ENCODE measurements at places on chromosomes 7 and 10.
A peak's percentile ranks its signal among the peaks of the same experiment; 100 is the strongest.

GRCh38 chr10:11131112-11131639, 113.5 kb downstream of the CELF2 start:
- no peak for DNase-seq

DNA sequence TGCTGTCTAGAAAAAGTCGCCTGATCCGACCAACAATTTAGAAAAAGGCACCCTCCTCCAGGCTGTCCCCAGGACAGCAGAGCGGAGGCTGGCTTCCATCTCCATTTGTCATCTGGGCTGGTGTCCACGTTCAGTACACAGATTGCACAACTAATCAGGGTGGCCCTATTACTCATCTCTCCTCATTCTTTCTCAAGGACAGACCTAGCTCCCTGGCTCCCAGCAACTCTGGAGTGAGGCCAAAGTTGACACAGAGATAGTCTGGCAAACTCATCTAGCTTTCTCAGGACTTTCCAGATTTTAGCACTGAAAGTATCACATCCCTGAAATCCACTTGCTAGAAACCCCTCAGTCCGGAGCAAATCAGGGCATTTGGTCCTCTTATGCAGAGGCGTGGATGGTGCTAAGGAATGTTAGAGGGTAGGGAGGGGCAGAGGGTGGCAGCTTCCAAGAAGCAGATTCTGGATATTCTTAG, 75.1 kb downstream of the DNAH11 start:
- DNase-seq, result peak; percentile 76

GRCh38 chr10:24718031-24718855, 5.4 kb downstream of the ARHGAP21 start:
- peak; percentile 86 for DNase-seq

DNA sequence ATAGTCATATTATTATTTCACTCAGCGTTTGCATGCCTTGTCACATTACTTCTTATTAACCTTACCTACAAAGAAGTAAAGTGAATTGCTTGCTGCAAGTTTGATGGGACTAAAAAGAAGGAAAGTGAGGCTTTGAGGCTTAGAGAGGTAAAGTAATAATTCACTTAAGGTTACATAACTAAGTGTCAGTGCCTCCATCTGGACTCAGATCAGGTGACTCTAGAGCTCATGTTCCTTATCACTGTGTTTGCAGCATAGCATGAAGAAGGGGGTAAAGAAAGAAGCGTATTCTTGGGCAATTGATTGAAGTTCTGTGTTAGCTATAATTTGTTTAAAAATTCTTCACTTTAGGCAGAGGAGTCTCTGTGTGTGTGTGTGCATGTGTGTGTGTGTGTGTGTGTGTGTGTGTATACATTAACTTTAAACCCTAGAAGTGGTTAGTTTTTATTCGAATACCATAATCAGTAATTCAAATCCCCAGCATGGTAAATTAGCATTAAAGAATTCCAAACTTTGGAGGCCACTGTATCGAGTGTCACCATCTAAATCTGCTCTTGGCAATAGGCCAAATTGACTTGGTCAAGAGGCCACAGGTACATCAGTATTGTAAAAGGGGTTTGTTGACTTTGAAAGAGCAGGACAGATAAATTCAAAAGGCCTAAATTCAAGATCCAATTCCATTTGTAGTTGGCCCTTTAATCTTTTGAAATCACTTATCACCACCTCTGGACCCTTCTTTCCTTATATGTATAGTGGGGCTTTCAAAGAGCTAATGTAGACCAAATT, 2.2 kb upstream of the PON3 start:
- no peak for DNase-seq

- DNase-seq, result no peak
Measured at GRCh38 chr10:58721601-58722281, 209.1 kb downstream of the BICC1 start.

GRCh38 chr7:92749327-92749755, 87.0 kb downstream of the CDK6 start:
- DNase-seq, result no peak

GRCh38 chr7:22351329-22351692, 5.6 kb downstream of the RAPGEF5 start:
- DNase-seq, result peak; percentile 10

DNA sequence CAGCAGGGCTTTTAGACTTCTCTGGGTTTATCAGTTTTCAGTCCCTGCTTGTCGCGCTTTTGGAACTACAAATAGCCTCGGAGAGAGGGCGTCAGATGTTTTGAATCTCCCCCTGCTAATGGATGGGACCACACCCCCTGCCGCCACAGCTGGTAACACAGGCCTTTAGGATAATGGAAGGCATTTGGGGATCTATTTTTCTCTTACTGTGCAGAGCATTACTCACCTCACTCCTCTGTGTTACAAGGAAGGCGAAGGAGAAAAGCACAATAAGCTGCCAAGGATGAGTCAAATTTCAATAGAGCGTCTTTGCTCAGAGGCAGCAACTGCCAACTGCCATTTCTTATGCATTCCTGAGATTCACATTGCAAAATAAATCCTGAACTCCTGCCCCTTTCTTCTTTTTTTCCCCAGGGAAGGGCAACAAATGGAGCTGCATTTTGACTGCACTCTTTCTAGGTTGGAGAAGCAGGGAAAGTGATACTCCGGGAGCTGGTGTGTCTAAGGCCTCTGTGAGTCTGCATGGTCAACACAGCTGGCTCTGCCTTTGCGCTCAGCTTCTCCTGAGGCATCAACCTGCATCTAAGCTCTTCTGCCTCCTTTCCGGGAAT, 31.5 kb upstream of the SMNDC1 start:
- DNase-seq, result peak; percentile 93

- no peak for DNase-seq
Measured at GRCh38 chr10:72298592-72299519, 25.1 kb downstream of the DDIT4 start.

GRCh38 chr7:151063212-151063561, 3.8 kb downstream of the SLC4A2 start:
- DNase-seq, result no peak

DNA sequence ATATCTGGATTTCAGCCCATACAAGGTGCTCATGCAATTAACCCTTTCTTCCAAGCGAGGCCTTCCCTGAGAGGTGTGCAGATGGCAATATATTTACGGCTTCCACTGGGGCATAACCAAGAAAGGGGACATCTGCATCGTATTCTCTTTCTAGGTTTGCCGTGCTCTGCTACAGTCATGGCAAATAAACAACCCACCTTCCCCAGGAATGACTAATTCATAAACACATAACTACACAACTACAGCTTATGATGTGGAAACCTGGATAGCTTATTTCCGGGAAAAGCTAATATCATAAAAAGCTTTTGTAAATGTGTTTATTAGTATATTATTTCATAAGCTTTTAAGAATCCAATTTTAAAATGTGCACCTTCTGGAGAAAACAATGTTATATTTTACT, 120.0 kb downstream of the CAMK1D start:
- peak; percentile 12 for DNase-seq

GRCh38 chr7:39033885-39034624, 56.3 kb downstream of the POU6F2 start:
- DNase-seq, result no peak

GRCh38 chr7:38950309-38950708, 27.4 kb upstream of the POU6F2 start:
- DNase-seq, result peak; percentile 48

DNA sequence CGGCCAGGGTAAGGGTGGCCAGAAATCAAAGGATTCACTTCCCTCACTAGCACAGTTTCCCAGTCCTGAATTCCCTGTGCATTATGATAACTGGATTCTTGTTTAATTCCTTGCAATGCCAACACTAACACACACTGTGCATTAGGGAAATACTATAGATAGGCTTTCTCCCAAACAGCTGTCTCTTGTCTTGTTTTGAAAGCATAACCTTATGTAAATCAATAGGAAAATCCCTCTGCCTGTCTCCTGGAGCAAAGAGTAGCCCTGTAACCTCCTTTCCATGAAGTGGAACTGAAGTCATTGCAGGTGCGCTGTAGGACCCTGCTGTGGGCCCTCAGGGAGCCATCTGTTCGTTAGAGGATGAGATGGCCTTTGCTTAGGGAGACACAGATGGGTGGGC, 82.8 kb upstream of the FAM171A1 start:
- DNase-seq, result no peak

DNA sequence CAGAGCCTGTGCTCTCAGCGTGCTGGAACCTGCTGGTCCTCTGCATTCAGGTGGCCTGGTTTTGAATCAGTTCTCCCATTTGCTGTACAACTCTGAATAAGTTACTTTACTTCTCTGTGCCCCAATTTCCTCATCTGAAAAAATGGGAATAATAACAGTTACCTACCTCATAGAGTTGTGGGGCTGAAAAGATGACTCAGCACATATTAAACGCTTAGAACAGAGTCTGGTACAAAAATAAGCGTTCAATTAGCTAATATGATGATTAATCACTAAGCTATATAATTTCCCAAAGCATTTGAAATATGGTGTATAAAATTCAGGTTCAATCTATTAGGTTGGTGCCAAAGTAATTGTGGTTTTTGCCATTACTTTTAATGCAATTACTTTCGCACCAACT, 259.1 kb downstream of the PRPF18 start:
- no peak for DNase-seq

DNA sequence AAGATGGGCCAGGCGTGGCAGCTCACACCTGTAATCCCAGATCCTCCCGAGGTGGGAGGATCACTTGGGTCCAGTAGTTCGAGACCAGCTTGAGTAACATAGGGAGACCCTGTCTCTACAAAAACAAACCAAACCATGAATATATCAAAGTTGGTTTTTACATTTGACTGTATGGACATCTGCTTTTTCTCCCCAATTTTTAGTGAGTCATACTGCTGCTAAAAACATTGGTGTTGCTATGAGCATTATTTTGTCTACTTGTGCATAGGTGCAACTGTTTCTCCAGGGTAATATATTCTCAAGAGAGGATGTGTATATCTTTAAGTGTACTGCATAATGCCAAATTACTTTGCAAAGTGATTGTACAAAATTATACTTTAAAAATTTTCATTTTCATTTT, 769 bp upstream of the TMEM248 start:
- no peak for DNase-seq
